ENCODE measurements at places on chromosomes 6 and 20. TPM values are rescaled to one million over a fixed set of nuclear protein-coding genes. Genes with fewer than 3 reads are reported as not detected.

GRCh38 chr6:74312081-74312480 lies 616.1 kb downstream of the CD109 start:
- no peak for DNase-seq

KIFC1 gene
- polyA plus RNA-seq: 46.5 TPM

- peak; percentile 51 for DNase-seq
Measured at GRCh38 chr20:8389381-8390036, 257.4 kb downstream of the PLCB1 start.

DNA sequence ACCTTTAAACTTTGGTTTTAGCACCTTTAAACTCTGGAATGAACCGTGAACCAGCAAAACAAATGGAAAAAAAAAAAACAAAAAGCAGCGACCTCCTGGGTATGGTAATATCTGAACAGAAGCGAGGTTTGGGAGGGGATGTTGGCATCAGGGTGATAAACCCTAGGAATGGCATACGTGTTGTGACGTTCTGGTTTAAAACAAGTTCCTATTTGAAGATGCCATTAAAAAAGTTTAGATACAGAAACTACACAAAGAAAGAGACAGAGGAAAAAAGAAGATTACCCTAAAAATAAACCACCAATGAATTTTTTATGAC lies 60.4 kb downstream of the ATXN1 start:
- DNase-seq: no peak

GRCh38 chr6:92122746-92123145 lies 1296.6 kb downstream of the EPHA7 start:
- DNase-seq: no peak

NOX3 gene
- 1.4 TPM for polyA plus RNA-seq

GRCh38 chr6:24249926-24250325 lies 107.9 kb downstream of the DCDC2 start:
- no peak for DNase-seq

DNA sequence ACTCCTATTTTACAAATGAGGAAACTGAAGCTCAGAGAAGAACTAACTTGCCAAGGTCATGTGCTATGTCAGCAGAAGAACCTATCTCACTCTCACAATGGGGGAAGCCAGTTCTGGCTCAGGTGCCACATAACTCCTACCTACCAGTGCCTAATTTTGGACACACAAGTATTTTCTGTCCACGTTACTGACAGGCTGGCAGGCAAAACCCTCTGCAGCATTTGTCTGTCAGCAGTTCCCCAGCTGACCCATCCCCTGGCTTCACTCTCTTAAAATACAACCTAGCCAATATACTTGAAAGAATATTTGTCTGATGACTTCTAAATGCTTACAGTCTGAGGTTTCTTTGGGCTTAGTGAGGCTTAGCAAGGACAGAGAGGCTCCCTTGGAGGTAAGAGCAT lies 15.5 kb downstream of the GSS start:
- DNase-seq: no peak

GRCh38 chr20:44335675-44336074 lies 1.2 kb upstream of the R3HDML start:
- no peak for DNase-seq

- DNase-seq: no peak
Measured at GRCh38 chr20:54153041-54153327, 20.8 kb downstream of the CYP24A1 start.

ARMH2 gene
- not detected for polyA plus RNA-seq

RBL1 gene
- 11.0 TPM for polyA plus RNA-seq

DNA sequence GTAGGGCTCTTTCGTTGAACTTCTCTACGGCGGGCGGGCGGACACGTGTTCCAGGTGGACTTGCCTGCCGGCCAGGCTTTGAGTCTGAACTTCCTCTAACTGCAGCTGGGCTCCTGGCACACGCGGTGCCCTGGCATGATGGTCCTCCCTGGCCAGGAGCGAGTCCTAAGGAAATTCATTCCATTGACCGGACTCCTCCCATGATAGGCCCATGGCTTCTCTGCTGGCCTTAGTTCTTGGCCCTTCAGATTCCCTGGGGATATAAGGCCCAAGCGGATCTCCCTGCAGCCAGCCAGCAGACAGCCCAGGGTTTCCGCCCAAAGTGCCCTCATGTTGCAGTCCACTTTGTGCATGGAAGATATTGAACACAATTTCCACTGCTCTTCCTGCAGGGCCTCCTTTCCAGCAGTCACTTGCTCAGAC lies 39.4 kb downstream of the TBC1D7 start:
- DNase-seq: no peak

- DNase-seq: peak; percentile 59
Measured at GRCh38 chr6:26155061-26155930, 68.1 kb downstream of the HFE start.
